Neural progenitor cell (in vitro differentiated cells): ENCODE measurements at places on chromosomes 1 and 21. TPM values are rescaled to one million over a fixed set of nuclear protein-coding genes. Genes with fewer than 3 reads are reported as not detected.

Gene RIIAD1
- total RNA-seq, result not detected in 2 replicates

- H3K36me3 ChIP-seq, result no peaks in the 10 kb centered on the region
- H3K4me1 ChIP-seq, result no peaks in the 10 kb centered on the region
- DNase-seq, result no peak
- no peak overlapping the region for H3K4me3 ChIP-seq
- H3K27me3 ChIP-seq, result no peaks in the 10 kb centered on the region
Observed at GRCh38 chr1:178165196-178165595, 71.3 kb downstream of the RASAL2 start.

GRCh38 chr1:218374401-218375353 is 29.5 kb downstream of the TGFB2 start:
- H3K27me3 ChIP-seq, result no peaks in the 10 kb centered on the region
- DNase-seq, result no peak
- no peak overlapping the region for H3K27ac ChIP-seq
- no peaks in the 10 kb centered on the region for H3K4me1 ChIP-seq

- H3K27me3 ChIP-seq, result no peaks in the 10 kb centered on the region
- no peaks in the 10 kb centered on the region for H3K4me1 ChIP-seq
- no peak overlapping the region for H3K4me3 ChIP-seq
- no peak overlapping the region for H3K27ac ChIP-seq
- H3K36me3 ChIP-seq, result peaks cover 7% of the 10 kb centered on the region
Observed at GRCh38 chr21:32347977-32348376, 44.8 kb downstream of the URB1 start.

- H3K36me3 ChIP-seq, result no peaks in the 10 kb centered on the region
- no peak overlapping the region for H3K27ac ChIP-seq
- no peaks in the 10 kb centered on the region for H3K27me3 ChIP-seq
- peak overlapping the region; percentile 66 for H3K4me3 ChIP-seq
- DNase-seq, result no peak
- peaks cover 13% of the 10 kb centered on the region for H3K4me1 ChIP-seq
Observed at GRCh38 chr1:150516616-150517015, 1.1 kb downstream of the FALEC start.

GRCh38 chr1:10415211-10415930 is 14.9 kb upstream of the CENPS start:
- no peak for DNase-seq
- H3K4me3 ChIP-seq, result no peak overlapping the region
- H3K36me3 ChIP-seq, result peaks cover 25% of the 10 kb centered on the region
- no peaks in the 10 kb centered on the region for H3K4me1 ChIP-seq
- no peak overlapping the region for H3K27ac ChIP-seq
- H3K27me3 ChIP-seq, result no peaks in the 10 kb centered on the region

GRCh38 chr1:22745669-22746585 is 35.3 kb downstream of the EPHB2 start:
- no peak for DNase-seq
- H3K4me3 ChIP-seq, result no peak overlapping the region
- no peaks in the 10 kb centered on the region for H3K27me3 ChIP-seq
- H3K4me1 ChIP-seq, result peaks cover 16% of the 10 kb centered on the region

DNA sequence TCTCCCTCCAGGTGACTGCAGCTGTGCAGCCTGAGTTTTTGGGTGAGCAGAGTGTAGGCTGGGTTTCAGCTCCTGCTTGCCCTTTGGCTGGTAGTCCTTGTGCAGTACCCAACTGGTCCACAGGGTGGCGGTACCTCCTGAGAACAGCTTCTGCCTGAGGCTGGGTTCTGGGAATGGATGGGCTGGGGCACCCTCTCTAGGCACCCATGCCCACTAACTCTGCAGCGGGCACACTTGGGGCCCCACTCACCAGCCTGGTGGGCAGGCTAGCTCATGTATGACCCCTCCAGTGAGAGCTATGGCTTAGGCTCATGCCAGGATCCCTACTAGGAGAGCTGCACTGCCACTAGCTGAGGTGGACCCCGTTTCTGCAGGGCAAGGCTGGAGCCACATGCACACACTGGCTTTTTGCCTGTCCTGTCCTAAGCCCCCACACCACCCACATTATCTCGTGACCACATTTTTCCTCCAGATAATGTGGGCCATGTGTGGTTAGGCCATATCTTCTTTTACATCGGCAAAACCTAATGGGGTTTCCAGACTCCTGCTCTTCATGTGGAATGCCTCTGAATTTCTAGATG is 15.5 kb upstream of the GSTM4 start:
- H3K4me1 ChIP-seq, result peaks cover 17% of the 10 kb centered on the region
- H3K36me3 ChIP-seq, result no peaks in the 10 kb centered on the region
- peaks cover 8% of the 10 kb centered on the region for H3K27me3 ChIP-seq
- H3K27ac ChIP-seq, result no peak overlapping the region
- H3K4me3 ChIP-seq, result no peak overlapping the region

- H3K4me1 ChIP-seq, result no peaks in the 10 kb centered on the region
- no peaks in the 10 kb centered on the region for H3K36me3 ChIP-seq
- H3K27ac ChIP-seq, result no peak overlapping the region
- DNase-seq, result no peak
- H3K4me3 ChIP-seq, result no peak overlapping the region
Observed at GRCh38 chr1:178528953-178529335, 16.0 kb downstream of the TEX35 start.

GRCh38 chr1:15151377-15151806 is 2.2 kb upstream of the TMEM51 start:
- H3K27me3 ChIP-seq, result peaks cover 77% of the 10 kb centered on the region
- H3K36me3 ChIP-seq, result no peaks in the 10 kb centered on the region
- H3K4me1 ChIP-seq, result peaks cover 9% of the 10 kb centered on the region

GRCh38 chr1:243931957-243932356 is 81.9 kb upstream of the AKT3 start:
- H3K4me3 ChIP-seq, result peak overlapping the region; percentile 21
- H3K4me1 ChIP-seq, result peaks cover 30% of the 10 kb centered on the region
- DNase-seq, result no peak
- no peak overlapping the region for H3K27ac ChIP-seq
- H3K27me3 ChIP-seq, result no peaks in the 10 kb centered on the region
